Esophagus squamous epithelium (tissue), 5 donors: ENCODE measurements at places on chromosomes 2 and 18.

- DNase-seq: no peak
These were observed 168.1 kb downstream of the KCNE4 start for GRCh38 chr2:223219872-223220657.

DNA sequence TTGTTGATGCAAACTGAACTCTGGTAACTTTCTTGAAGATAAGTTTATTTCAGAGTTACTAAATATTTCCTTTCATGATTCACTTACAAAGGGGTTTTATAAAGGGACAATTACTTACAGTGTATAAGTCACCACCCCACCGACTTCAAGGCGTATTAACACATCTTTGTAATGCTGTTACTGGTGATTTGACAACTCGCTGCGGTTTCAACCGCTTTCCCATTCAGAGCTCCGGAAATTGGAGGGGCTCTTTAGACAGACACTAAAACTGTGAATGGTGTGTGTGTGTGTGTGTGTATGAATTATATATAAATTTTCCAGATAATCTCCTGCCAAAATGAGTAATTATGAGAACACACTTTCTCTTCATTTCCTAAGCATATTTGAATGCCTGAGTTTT is 4.9 kb downstream of the TM4SF20 start:
- DNase-seq: no peak

- no peak for DNase-seq
These were observed 120.1 kb upstream of the ZBTB14 start for GRCh38 chr18:5415665-5416064.

DNA sequence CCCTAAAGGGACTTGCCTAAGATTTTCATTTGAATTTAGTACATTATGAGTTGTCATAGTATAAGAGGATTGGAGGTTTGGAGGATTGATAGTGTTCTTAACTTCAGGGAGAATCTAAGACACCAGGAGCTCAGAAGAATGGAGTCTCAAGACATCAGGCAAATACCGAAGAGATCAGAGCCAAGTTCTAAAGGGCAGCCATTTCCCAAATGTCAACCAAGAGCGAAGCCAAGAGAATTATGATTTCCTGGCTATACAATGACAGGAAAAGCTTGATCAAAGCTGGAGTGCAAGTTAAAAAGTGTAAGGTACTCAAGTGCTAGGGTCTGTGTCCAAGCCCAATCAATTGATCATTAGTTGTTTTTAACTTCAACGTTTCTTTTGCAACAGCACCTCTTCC is 283.0 kb upstream of the FN1 start:
- no peak for DNase-seq

- no peak for DNase-seq
These were observed 17.0 kb downstream of the WDPCP start for GRCh38 chr2:63571291-63571690.

DNA sequence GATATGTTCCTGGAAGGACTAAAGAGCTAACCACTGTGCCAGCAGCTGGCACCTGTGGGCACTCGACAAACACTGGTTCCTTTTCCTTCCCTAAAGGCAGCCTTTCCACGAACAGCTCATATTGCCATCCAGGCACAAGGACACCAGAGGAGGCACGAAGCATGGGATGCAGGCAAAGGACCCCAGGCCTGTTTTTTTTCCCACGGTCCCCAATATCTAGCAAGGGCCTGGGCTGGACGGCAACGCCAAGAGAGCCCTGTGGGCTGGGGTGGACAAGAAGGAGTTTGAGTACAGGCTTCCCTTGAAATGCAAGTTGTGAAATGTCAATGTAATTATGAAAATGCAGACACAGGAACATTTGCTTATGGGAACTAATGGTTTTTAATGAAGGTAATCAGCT is 135.9 kb downstream of the CYP26B1 start:
- DNase-seq: no peak

- DNase-seq: no peak
These were observed 38.7 kb upstream of the DDX18 start for GRCh38 chr2:117775703-117776219.

- DNase-seq: no peak
These were observed 123.3 kb upstream of the NYAP2 start for GRCh38 chr2:225276207-225276606.

GRCh38 chr2:181586569-181587081 is 70.3 kb downstream of the CERKL start:
- no peak for DNase-seq

GRCh38 chr18:24023185-24023814 is 8.7 kb downstream of the TTC39C start:
- DNase-seq: no peak

GRCh38 chr2:73268830-73269685 is 15.2 kb downstream of the FBXO41 start:
- no peak for DNase-seq

DNA sequence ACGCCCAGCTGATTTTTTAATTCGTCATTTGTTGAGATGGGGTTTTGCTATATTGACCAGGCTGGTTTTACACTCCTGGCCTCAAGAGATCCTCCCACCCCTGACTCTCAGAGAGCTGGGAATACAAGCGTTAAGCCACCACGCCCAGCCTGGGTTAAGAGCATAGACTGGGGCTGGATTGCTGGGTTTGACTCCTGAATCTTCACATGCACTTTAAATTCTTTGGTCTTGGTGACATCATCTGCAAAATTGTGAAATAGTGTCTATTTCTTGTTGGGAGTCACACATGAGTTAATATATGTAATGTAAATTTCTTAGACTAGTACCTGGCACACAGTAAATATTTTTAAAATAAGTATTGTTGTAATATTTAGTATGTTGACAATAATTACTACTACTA is 257.4 kb downstream of the DOK6 start:
- no peak for DNase-seq

GRCh38 chr18:3248658-3249359 is 1.2 kb downstream of the MYL12A start:
- DNase-seq: no peak

GRCh38 chr2:48756289-48756688 is 765 bp upstream of the LHCGR start:
- DNase-seq: no peak

GRCh38 chr2:119250718-119251290 is 27.2 kb downstream of the STEAP3 start:
- no peak for DNase-seq

GRCh38 chr2:54212456-54212855 is 43.6 kb downstream of the TSPYL6 start:
- DNase-seq: no peak

DNA sequence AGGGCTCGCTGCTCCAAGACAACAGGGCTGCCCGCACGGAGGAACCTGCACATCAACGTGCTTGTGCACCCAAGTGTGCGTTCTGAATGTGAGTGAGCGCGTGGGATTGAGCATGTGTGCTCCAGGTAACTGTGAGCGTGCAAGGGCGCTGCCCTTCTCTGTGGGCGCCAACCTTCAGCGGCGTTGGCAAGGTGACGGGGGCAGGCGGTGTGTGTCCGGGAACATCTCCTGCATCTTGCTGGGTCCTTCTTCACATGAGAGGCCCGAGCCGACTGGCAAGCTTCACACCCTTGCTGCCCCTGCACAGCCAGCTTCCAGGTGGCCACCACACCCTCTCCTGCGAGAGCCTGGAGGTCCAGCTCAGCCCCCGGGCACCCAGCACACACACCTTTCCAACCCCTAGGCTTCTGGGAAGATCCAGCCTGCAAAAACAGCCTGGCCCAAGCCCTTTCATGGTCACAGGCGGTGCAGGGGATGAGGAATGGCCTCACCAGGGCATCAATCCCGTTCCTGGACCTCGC is 220.9 kb downstream of the HDAC4 start:
- no peak for DNase-seq

- DNase-seq: no peak
These were observed 34.2 kb upstream of the PTPRM start for GRCh38 chr18:7532942-7533341.

DNA sequence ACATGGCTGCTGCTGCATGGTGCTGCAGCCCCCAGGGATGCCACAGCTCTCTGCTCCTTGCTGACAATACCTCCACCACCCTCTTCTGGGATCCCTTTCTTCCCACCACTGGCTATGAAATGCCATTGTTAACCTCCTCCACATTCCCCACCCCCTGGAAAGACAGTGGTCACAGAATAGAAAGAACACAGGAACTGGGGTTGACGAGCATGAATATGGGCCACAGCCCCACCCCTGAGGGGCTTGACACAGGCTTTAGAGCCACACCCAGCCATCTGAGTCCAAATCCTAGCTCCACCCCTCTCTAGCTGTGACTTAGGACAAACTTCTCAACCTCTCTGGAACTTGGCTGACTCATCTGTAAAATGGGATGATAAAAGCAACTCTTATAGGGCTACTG is 47.3 kb downstream of the TMEM163 start:
- DNase-seq: no peak

DNA sequence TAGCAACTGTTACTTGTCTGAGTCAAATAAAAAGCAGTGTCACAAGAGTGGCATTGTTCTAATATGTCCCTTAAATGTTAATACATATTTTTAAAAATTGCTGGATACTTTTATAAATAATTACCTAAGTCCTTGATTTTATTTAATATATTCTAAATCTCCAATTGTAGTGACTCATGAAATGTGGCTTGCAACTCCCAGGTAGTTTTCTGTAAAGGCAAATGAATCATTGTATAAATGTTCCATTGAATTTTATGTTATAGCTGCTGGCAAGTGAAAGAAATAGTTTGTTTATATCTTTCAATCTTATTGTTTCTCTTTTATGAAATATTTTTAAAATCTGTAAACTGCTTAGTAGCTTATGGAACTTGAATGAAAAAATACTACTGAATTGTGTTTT is 32.7 kb upstream of the C1GALT1C1L start:
- no peak for DNase-seq

GRCh38 chr2:171491292-171491691 is 31.0 kb upstream of the CYBRD1 start:
- no peak for DNase-seq

- no peak for DNase-seq
These were observed 174.9 kb downstream of the AGAP1 start for GRCh38 chr2:235668782-235669181.

- no peak for DNase-seq
These were observed 79.7 kb upstream of the STON1 start for GRCh38 chr2:48450256-48450655.

DNA sequence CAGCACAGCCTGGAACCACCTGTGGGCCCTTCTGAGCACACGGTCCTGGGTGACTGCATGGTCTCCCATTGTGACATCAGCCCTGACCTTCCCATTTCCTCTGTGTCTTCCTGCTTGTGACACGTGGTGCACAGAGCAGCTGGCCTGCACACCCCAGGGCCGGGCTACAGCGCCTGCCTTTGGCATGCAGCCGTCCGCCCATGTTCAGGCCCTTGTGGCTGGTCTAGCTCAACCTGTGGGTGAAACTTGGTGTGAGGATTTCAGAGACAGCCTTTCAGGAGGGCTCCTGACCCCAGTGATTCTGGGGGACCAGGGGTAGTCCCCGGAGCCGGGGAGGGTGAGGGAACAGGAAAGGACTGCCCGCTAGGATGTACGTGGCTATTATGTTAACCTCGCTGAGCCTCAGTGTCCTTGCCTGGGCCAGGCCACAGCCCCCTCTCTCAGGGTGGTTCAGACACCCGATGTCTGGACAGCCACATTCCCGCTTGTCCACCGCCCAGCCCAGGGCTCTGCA is 284.8 kb upstream of the HS6ST1 start:
- DNase-seq: no peak

DNA sequence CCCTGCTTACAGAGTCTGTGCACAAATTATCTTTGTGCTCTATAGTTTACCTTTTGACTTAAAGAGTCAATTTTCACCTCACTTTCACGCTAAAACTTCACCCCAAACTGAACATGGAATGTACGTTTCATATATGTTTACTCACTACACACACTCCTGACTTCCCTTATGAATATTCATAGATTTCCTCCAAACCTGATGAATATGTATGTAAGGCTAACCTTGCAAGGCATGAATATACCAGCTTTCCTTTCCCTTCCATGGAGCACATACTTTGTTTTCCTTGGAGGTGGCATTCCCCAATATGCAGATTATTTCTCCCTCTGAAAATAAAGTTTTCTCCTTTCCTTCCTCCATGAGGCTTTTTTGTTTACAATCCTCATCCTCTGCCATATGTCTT is 48.4 kb upstream of the GPR39 start:
- DNase-seq: no peak

DNA sequence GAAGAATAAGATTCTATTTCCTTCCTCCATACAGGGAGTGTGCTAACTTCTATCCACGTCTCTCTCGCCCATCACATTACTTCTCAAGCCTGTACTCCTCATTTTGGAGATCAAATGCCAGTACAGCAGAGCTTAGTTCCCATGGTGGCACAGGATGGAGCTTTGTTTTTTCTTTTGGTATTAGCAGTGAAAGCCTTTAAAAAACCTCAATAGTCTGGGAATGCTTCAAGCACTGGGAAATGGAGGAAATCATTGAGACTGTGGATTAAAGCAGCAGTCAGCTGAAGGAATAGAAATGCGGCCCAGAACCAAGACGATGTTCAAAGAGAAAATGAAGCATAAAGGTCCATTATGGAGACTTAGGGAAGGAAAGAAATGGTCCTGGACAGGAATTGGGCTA is 102.3 kb downstream of the NRXN1 start:
- no peak for DNase-seq

DNA sequence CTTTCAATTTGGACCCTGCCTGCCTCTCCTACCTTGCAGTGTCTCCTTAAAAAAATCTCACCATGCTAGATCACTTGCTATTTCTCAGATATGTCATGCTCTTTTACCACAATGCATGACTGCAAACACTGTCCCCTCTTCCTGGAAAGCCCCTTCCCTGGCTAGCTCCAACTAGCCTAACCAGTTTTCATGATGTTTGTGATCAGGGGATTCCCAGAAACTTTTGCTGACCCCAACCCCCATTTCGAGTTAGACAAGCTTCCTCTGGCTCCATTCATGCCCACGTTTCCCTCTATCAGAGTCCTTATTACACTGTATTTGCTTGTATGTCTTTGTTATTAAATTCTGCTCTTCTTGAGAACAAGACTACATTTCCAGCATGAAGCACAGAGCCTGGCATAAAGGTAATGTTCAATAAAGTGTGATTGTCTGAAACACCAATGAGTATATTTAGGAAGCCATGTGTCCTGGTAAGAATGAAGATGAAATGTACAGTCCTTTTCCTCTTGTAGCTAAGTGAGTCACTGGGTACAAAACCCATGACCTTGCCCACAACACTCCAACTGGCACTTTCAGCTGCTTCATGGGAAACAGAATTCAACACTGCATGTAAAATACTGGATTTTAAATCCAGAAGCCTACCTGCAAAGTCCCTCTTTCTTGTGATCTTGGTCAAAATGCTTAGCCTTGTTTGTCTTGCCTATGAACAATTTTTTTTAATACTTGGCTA is 62.0 kb upstream of the ATL2 start:
- DNase-seq: no peak

- no peak for DNase-seq
These were observed 64.0 kb upstream of the PMAIP1 start for GRCh38 chr18:59835605-59836379.

GRCh38 chr18:27411013-27411412 is 225.9 kb upstream of the CHST9 start:
- no peak for DNase-seq
